ENCODE measurements at places on chromosomes 5 and 9.

DNA sequence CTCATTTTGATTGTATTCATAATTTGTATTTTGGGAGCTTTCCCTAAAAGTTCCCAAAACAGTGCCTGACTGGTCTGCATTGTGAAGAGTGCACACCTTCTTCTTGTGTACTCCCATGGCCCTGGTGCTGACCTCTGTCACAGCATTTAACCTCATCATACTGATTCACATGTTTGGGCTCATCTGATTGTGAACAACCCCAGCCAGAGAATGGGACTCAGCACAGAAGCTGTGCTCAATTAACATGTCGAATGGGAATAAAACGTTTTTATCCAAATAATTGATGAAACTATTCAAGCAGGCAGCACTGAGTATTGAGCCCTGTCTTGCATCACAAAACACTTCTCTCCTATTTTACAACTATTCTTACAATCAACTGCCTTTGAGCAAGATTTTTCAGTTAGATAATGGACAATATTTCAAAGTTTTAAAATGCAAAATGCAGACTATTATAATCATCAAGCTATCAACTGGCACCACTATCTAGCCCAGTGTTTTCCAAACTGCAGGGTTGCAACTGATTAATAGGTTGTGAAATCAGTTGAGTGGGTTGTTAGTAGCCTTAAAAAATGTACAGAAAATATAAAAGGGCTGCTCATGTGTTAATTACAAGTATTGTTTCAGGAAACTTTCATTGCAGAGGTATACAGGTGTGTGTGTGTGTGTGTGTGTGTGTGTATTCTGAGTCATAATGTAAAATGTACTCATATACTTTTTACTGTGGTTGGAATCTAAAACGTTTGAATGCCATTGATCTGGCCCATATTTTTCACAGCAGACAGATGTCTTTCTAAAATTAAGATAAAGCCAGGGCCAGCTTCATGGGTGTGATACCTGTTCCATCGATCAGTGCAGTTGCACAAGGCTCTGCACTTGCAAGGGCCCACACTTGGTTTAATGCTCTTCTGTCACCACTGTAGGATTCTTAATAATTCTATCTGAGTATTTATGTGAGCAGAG, 190.5 kb downstream of the PIK3R1 start:
- DNase-seq, result no peak

DNA sequence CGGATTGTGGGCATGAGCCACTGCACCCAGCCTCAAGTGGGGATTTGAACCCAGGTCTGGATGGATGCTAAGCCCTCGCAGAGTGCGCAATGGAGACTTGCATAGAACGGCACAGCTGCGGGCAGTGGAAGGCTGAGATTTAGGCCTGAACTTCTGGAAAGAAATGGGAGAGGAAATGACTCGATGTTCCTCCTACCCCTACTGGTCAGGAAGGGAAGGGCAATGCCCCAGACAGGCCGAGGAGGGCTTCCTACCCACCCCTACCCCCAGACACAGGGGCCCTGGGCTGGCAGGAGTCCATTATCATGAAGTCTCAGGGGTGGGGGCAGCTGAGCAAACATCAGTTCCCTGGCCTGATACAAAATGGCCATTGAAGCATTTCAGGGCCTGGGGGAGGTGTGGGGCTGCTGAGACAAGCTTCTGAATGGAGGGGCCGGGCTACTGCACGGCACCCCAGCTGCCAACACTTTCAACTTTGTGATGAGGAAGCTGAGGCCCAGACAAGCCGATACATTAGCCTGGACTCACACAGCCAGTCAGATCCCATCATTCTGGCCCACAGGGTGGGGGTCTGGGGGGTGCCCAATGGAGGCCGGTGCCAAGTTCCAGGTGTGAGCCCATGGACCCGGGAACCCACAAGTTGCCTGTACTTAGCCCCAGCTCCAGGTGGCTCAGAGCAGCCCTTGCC, 13.5 kb upstream of the WDR38 start:
- no peak for DNase-seq

DNA sequence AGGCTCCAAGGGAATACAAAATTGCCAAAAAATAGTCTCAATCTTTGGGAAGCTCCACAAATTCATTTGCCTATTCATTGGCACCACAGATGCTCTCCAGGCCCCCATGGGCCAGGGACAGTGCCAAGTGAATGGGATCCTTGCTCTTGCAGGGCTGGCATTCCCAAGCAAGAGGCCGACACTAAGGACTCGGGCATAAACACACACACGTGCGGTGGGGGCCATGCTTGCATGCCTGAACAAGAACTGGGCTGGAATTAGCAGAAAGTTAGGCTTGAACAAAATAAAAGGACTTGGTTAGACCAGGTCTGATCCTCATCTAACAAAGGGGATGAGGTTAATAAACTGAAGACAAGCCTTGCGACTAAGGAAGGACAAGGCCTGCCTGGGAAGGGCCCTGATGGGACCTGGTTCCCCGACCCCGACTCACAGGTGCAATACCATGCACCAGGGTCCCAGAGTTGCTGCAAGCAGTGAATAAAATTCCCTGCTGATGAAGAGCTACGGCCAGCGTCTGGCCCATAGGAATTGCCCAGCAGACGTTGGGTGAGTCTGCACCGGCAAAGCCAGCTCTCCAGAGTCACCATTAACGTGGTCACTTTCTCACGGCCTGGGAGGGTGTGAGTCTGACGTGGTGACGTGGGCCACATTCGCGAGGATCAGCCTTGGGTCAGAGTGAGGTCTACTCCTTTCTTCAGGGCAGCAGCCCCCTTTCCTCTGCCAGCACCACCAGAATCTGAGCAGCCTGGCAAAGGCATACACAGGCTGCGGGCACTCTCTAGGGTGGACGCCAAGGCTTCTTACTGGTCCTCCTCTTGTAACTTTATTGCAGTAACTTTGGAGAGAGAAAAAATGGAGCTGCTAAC, 77.4 kb upstream of the FCN1 start:
- no peak for DNase-seq

DNA sequence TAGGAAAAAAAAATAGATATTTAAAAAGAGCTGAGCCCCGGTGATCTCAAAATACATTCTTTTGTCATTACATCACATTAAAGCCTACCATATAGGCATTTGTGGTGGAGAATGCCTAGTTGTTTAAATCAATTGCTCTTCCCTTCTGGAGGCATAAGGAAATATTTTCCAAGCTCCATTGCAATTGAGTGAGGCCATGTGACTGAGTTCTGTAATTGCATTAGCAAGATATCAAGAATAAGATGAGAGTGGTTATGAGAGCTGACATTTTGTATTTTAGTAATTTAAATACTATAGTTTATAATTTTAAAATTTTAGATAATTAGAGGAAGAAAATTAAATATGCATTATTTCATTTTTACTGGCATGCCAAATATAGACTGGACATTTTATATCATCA, 1195.9 kb downstream of the DTWD2 start:
- DNase-seq, result no peak

Data from stimulated activated CD8-positive, alpha-beta memory T cell treated with anti-CD3 and anti-CD28 coated beads, Interleukin-7, amount 100 ng/mL, for 1 hour (primary cell).